ENCODE measurements at places on chromosomes 7 and 10.

DNA sequence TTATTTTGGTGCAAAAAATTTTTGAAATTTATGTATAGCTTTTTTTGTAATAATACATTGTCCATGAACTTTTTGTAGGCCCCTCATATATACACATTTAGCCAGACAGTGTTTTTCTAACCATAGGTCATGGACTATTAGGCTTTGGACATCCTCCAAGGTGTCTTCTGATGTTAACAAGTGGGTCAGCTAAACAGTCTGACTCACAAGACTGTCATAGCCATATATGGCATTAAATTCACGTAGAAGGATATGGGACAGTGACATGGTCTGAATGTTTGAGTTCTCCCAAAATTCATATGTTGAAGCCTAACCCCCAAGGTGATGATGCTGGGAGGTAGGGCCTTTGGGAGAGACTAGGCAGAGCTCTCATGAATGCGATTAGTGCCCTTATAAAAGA, 14.0 kb upstream of the NUB1 start:
- DNase-seq, result peak; percentile 1

GRCh38 chr10:785089-785860, 95.8 kb upstream of the DIP2C start:
- DNase-seq, result peak; percentile 80

GRCh38 chr7:738723-739454, 11.8 kb upstream of the PRKAR1B start:
- no peak for DNase-seq

DNA sequence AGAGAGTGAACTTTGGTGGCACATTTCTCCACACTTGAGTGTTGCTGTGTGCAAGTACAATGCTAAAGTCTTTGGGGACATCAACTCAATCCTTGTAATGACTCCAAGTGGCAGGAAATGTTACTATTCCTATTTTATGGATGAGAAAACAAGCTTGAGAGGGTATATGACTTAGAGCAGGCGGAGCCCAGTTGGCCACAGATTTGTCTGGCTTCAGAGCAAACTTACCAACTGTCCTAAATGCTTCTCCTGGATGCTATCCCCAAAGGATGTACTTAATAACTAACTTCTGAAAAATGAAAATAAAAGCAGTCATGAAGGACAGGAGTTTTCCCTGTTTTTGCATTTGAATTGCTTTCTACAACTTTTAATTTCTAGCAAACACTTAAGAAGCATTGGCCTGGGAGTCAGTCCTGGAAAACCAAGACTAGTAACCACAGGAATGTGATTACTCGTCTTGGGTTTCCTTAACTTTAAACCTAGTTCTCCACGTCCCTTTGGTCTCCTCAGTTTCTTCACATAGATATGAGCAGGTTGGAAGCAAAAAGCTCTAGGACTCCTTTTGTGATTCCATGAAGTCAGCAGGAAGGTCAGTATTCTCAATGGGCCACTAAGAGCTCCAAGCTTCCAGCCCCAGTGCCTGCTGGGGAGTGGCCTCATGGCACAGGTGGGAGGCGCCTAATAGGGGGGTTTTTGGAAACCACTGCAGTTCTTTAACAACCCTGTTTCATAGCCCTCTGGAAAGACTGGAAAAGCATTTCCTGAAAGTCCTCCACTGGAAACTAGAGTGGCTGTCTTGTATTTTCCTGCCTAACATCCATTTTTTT, 140.8 kb downstream of the GLCCI1 start:
- DNase-seq, result no peak

GRCh38 chr10:47384148-47384921, at the start of gene ZNF488:
Gene ZNF488, minus strand, starts transcription at chr10:47384293. Its CDS starts 15,464 bp downstream, at chr10:47368829.
- peak; percentile 90 for DNase-seq

GRCh38 chr7:156892081-156892800, 742 bp downstream of the LMBR1 start:
- DNase-seq, result no peak

- DNase-seq, result no peak
Observed at GRCh38 chr7:3321745-3322144, 20.7 kb downstream of the SDK1 start.

GRCh38 chr7:65269150-65269856, 104.4 kb upstream of the ZNF92 start:
- no peak for DNase-seq

DNA sequence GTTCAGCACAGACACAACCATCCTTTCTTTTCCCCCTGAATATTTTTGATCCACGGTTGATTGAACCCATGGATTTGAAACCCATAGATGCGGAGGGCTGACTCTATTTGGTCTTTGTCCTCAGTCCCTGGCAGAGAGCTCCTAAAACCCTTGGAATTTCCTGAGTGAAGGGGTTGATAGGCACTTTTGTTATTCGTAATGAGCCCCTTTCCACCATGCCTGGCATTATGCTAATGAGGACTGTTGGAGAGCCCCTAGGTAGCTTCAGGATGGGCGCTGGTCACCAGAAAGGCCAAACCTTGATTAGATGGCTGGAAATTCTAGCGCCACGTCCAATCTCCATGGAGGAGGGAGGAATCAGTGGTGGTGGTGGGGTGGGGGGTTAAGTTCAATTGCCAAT, 205.8 kb upstream of the GRB10 start:
- DNase-seq, result no peak

DNA sequence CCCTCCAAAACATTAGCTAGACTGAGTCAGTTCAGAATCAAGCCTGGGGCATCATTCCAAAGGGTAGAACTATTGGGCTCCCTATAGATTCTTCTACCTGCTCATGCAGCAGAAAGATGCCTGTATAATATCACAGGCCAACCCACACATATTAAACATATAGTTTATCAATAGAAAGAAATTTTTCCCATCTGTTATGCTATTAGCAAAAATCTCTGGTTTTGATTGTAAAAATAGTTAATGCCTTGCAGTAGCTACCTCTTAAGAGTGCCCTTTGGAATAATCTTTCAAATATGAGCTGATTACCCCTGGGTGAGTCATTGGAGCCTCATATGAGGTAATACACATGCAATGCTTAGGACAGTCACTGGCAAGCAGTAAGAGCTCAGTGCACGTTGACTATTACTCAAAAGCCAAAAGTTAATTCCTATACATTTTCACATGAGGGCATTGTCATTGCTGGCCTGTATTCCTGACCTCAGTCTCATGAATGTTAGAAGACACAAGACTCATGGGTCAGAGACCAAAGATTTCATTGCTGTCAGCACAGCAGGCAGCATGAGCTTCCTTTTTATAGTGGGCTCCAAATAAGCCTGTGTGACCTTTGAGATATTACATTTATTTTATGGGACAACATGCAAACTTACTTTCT, 180.0 kb downstream of the FGFR2 start:
- no peak for DNase-seq

GRCh38 chr7:34612661-34613060, 45.4 kb upstream of the NPSR1 start:
- DNase-seq, result no peak

- no peak for DNase-seq
Observed at GRCh38 chr10:34537629-34538231, 277.4 kb downstream of the PARD3 start.

DNA sequence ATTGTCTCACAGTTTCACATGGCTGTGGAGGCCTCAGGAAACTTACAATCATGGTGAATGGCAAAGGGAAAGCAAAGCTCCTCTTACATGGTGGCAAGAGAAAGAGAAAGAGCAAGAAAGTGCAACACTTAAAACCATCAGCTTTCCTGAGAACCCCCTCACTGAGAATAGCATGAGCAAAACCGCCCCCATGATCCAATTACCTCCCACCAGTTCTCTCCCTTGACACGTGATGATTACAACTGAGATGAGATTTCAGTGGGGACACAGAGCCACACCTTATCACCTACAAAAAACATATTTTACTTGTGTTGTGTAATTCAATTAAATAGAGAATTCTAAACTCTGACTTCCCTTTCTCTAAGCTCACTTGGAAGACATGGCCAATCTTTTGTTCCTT, 80.2 kb downstream of the SEMA3C start:
- DNase-seq, result no peak

- DNase-seq, result no peak
Observed at GRCh38 chr10:15436696-15437095, 65.6 kb upstream of the FAM171A1 start.

DNA sequence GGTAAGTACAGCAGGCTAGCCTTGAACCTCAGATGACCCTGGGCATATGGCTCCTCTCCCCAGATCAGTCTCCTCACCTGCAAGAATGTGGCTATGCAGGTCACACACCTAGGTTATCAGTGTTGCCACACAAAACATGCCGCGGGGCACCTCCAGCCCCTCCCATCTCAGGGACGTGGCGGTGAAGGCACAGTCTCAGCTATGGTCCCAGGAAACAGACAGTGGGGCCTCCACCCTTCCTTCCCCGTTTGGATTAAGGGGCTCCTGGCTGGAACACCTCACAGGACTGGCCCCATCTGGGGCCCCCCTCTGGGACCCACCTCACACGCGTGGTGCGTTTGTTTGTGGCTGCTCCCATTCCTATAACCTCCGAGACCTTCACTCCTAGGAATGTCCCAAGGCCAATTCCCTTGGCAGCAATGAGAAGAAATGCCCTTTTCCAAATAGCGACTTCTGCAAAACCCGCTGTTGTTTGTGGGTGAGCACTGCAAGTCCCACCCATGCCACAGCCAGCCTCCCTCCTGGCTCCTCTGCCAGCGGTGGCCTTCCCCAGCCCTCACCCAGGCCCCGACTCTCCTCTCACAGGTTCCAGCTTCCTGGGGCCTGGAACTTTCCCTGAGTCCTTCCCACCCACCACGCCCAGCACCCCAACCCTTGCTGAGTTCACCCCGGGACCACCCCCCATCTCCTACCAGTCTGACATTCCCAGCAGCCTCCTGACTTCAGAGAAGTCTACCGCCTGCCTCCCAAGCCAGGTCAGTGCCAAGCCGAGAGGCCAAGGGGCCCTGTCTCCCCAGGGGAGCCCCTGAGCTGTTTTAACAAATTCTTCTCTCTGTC, 17.1 kb downstream of the ZMIZ2 start:
- DNase-seq, result no peak

DNA sequence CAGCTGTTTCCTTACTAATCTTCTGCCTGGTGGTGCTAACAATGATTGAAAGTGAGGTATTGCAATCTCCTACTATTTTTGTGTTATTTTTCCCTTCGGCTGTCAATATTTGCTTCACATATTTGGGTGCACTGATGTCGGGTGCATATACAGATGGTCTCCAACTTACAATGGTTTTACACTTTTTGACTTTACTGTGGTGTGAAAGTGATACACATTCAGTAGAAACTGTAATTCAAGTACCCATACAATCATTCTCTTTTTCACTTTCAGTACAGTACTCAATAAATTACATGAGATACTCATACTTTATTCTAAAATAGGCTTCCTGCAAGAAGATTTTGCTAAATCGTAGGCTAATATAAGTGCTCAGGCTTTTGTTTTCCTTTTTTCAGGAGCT, 73.2 kb downstream of the RNF216 start:
- no peak for DNase-seq

DNA sequence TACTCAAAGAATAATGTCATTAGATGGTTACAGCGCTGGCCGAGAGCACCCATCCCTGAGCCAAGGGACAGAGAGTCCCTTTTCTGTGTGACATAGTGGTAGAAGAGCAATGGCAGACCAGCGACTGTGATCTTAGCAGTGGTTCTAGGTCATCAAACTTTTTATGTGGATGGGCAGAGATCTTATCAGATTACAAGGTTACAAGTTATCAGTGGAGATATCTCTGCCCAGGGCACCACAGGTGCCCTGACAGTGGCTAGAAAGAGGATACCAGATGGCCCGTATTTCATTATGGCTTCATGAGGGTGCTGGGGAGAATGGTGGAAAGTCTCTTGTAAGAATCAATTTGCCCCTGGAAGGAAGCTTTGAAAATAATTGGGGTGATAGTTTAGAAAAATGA, 62.7 kb downstream of the CYCS start:
- no peak for DNase-seq

DNA sequence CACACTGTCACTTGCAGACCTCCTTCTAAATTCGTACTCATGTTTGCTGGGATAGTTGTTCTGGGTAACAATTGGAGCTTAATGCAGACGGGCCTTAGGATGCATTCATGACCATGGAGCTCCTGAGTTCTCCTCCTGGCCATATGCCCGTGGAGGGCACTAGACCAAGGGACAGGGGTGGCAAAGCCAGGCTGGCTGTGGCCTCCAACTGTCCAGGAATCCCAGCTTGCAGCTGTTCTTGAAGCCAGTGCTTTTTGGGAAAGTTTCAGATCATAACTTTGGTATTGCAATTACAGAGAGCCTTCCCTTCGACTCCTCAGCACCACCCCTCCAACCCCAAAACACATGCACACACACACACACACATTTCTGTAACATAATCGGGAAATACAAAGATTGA, 30.6 kb downstream of the ANTXRL start:
- no peak for DNase-seq

GRCh38 chr7:121714559-121715303, 158.2 kb upstream of the PTPRZ1 start:
- no peak for DNase-seq

DNA sequence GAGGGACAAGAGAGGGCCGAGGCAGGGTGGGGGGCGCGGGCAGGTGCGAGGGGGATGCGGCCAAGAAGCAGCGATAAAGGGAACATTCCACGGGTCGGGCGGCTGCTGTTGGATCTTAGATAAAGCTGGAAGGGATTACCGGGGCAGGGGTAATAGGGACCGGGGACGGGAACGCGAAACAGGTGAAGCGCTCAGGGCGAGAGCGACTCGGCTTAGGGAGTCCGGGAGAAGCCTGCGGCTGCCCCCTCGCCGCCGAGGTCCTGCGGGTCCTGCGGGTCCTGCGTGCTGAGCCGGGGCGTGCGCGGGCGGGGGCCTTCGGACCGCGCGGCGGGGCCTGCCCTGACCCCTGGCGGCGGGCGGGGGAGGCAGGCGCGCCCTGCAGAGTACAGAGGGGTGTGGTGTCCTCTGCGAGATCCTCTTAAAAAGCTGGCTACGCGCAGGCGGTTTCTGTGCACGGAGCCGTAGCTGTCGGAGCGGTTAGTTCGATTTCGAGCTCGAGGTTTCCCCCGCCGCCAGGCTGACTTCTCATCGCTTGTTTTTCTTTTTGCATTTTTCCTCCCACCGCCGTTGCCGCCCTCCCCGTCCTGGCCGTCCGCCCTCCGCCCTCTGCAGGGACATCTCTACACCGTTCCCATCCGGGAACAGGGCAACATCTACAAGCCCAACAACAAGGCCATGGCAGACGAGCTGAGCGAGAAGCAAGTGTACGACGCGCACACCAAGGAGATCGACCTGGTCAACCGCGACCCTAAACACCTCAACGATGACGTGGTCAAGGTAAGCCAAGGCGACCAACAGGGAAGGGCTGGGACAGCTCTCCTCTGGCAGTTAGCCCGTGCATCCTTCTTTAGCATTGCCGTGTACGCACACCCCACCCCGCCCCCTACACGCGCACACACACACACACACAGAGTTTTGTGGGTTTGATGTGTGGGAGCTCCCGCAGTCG, 1.4 kb downstream of the CAV1 start:
- DNase-seq, result peak; percentile 90

GRCh38 chr10:86956195-86956847, 1.1 kb downstream of the MMRN2 start:
- no peak for DNase-seq

- no peak for DNase-seq
Observed at GRCh38 chr7:101519324-101520023, 109.6 kb downstream of the MYL10 start.

- DNase-seq, result no peak
Observed at GRCh38 chr10:78664929-78665553, 403.7 kb upstream of the ZMIZ1 start.

Data from vagina (tissue), 2 donors.